ENCODE measurements at places on chromosomes 16 and 17.

DNA sequence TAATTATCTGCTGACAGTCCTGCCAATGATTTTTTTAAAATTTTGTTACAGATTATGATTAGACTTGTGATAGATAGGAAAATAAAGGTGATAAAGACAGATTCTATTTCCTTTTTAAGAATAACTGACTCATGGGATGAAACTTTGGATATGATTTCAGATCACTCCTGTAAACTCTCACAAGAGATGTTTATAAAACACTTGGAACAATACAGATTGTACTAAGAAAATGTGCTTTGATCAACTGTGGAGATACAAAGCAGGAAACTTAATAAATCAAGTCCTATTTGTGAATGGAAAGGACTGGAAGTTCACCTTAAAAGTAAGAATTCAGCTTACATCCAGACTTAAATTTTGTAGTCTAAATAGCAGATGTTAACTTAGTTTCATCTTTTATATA, 21.4 kb downstream of the MRTFB start:
- no peak for DNase-seq

DNA sequence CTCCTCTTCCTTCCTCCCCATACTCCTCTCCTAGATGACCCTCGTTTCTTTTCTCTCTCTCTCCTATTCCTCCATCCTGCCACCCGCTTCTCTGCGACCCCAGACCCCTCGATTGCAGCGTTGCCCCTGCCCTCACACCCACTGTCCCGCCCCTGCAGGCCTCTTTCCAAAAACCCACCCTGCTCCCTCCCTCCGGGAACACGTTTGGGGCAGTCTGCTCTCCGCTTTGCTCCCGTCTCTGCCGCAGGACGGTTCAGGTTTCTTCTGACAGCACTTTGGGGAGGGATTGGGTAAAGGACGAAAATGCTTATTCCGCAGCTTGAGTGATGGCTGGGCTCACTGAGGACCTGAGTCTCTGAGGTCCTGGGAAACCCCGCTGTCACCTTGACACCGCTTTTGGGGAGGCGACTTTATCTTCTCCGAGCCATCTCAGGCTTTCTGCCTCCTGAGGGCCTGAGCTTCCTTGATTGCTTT, 690 bp downstream of the NDE1 start:
- DNase-seq = no peak

- DNase-seq = no peak
These were observed 67.7 kb upstream of the NFAT5 start for GRCh38 chr16:69497876-69498596.

DNA sequence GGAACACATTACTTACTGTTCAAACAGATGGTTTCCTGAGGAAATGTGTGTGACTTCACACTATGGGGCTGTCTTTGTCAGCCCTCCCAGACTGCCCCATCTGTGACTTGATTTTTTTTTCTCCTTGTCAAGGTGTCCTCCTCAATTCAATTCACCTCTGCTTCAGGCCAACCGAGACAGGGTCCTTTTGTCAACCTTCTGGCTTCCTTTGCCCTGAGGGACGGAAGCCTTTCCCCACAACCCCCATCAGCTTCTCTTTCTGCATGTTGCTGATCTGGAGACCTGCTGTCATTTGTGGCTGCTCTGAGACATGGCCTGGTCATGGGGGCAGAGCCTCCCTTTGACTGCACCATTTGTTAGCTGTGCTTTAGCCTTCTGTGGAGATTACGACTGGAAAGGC, 21.3 kb upstream of the RGS9 start:
- no peak for DNase-seq

- no peak for DNase-seq
These were observed 70.1 kb upstream of the ARL4D start for GRCh38 chr17:43328650-43329049.

Data from activated T-cell treated with anti-CD3 and anti-CD28 coated beads for 48 hours (primary cell).